T-helper 2 cell treated with Interferon-gamma antibody and Interleukin-4, amounts not matched to agents 5 μg/mL and 100 μg/mL, for 36 hours (primary cell): ENCODE measurements at places on chromosomes 5 and 9.

GRCh38 chr9:81239388-81239787 lies 450.0 kb downstream of the TLE1 start:
- DNase-seq, result no peak

- DNase-seq, result no peak
Observed at GRCh38 chr9:108270561-108270960, 585.2 kb downstream of the ACTL7B start.

- no peak for DNase-seq
Observed at GRCh38 chr5:36657563-36657995, 51.2 kb downstream of the SLC1A3 start.

GRCh38 chr5:73031839-73032238 lies 76.0 kb downstream of the FCHO2 start:
- no peak for DNase-seq

DNA sequence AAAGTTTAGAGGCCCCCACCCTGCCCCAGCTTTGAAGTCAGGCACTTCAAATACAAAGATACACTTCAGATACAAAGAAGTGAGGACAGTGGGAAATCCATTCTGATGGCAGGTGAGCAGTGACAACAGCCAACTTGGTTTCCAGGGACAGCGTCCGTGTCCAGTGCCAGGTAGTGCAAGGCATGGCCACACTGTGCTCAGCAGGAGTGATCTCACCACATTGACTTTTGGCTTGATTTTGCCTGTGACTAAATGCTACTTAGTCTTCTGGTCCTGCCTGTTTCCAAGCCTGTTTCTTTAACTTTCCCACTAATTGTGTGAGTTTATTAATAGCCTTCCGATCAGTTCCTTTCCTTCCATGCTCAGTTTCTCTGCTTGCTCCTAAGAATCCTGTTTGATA lies 72.6 kb upstream of the PALM2AKAP2 start:
- no peak for DNase-seq

DNA sequence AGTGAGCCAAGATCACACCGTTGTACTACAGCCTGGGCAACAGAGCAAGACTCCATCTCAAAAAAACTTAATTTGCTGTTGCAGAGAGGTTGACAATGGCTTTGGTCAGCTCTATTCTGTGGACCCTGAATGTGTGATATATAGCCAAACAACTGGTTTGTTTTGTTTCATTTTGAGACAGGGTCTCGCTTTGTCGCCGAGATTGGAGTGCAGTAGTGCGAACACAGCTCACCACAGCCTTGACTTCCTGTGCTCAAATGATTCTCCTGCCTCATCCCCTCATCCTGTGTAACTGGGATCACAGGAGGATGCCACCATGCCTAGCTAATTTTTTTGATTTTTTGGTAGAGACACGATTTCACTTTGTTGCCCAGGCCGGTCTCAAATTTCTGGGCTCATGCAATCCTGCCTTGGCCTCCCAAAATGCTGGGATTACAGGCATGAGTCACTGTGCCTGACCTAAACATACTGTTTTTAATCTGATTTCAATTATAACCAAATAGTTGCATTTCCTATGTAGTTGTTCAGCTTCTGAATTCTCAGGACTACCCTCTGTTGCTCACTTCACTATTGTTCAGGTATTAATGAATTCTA lies 9.8 kb downstream of the RNF183 start:
- no peak for DNase-seq

GRCh38 chr5:139027150-139027549 lies 152.0 kb upstream of the LRRTM2 start:
- DNase-seq, result no peak

GRCh38 chr5:100683881-100684280 lies 148.7 kb downstream of the FAM174A start:
- DNase-seq, result no peak

DNA sequence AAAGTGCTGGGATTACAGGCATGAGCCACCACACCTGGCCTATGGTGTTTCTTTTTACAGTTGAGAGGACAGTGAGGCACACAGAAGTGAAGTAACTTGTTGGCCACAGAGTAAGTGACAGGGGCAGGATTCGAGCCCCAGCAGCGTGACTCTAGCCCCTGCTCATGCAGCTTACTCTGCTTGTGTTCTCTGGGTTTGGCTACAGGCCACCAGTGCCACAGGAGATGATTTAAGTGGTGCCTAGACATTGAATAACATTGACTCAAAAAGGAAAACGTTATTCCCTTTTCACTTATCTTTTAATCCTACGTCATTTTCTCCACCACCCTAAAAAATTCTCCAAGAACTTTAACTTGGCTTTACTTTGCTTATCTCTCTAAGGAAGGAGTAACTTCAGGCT lies 61.4 kb downstream of the SNX24 start:
- no peak for DNase-seq

DNA sequence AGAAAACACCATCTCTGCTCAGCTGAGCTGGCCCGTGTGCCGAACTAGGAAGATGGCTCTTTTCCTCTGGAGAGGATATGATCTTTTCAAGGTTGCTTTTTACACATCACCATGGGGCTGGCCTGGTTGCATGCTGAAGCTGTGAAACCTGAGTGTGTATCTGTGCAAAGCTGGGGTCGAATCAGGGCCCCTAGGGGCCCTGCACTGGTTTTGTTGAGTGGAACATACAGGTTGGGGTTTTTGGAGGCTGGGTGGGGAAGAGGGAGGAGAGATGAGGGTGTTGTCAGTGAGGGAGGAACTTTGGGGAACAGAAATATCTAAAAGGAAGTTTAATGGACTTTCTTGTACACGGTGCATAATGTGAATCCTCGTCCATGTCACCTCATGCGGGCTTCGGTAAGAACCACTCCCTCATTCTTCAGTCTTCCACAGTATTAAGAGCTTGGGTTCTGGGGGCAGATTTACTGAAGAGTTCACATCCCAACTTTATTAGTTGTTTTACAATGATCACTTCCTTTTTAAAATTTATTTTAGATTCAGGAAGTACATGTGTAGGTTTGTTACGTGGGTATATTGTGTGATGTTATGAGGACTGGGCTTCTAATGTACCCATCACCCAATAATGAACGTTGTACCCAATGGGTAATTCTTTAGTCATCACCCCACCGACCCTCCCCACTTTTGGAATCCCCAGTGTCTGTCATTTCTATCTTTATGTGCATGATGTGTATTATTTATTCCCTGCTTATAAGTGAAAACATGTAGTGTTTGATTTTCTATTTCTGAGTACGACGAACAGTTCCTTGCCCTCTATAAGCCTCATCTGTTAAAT lies 238.2 kb downstream of the NR3C1 start:
- DNase-seq, result no peak

- DNase-seq, result no peak
Observed at GRCh38 chr5:61370506-61370905, 38.4 kb downstream of the ZSWIM6 start.

DNA sequence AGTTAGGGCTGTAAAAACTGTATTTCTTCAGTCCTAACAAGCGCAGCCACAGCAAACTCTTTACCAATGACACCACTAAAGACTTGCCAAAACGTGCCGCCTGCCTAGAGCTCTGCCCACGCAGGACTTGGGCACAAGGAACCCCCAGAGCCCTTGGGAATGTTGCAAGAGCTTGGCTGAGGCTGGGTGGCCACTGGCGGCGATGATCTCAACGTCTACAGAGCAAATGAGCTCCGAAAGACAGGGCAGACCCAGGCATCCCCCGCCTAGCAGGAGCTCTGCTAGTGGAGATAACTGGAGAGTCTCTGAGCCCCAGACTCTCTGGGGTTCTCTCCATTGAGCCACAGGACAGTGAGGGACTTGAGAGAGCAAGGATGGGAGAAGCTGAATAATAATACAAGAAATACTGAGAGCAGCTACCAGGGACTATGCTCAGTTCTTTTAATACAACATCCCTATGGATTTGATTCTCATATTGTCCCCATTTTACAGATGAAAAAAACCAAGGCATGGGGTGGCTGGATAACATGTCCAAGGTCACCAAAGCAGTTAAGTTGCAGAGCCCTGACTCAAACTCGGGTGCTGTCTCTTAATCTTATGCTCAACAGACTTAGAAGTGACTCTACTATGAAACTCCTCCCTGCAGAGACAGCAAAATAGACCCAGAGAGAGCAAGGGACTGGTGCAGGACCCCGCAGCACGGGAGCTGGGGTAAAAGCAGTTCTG lies 32.5 kb downstream of the SHB start:
- no peak for DNase-seq

GRCh38 chr5:92916036-92916435 lies 665.0 kb downstream of the NR2F1-AS1 start:
- no peak for DNase-seq
